Activated naive CD4-positive, alpha-beta T cell treated with anti-CD3 and anti-CD28 coated beads, Interleukin-2, amount 10 ng/mL, durations not matched to agents 5 hours and 36 hours (primary cell): ENCODE measurements at places on chromosomes 1 and 21. TPM values are rescaled to one million over a fixed set of nuclear protein-coding genes. Genes with fewer than 3 reads are reported as not detected.

SPATA21 gene
- not detected for total RNA-seq

SH3BGR gene
- total RNA-seq, result 1.3 TPM

RPE65 gene
- total RNA-seq, result not detected

OR2T35 gene
- total RNA-seq, result not detected

SLC5A9 gene
- total RNA-seq, result not detected

AQP10 gene
- not detected for total RNA-seq

CLSTN1 gene
- 101 TPM for total RNA-seq

OR6Y1 gene
- total RNA-seq, result not detected

PDZK1 gene
- 0.29 TPM for total RNA-seq

CEP170 gene
- 32.6 TPM for total RNA-seq

CD1E gene
- total RNA-seq, result not detected

KLF17 gene
- total RNA-seq, result not detected

PLCH2 gene
- total RNA-seq, result 19.6 TPM

CLCA1 gene
- not detected for total RNA-seq

HSPB7 gene
- total RNA-seq, result not detected

RPL11 gene
- total RNA-seq, result 1,629 TPM

NEGR1 gene
- not detected for total RNA-seq

SEMA4A gene
- total RNA-seq, result 2.2 TPM

C1orf53 gene
- total RNA-seq, result not detected

NR1I3 gene
- total RNA-seq, result not detected

KCNN3 gene
- total RNA-seq, result 0.02 TPM

KIF17 gene
- total RNA-seq, result not detected

CC2D1B gene
- total RNA-seq, result 53.9 TPM

PRELP gene
- not detected for total RNA-seq

CLEC20A gene
- total RNA-seq, result not detected
